ENCODE measurements at places on chromosomes 1 and 21.

DNA sequence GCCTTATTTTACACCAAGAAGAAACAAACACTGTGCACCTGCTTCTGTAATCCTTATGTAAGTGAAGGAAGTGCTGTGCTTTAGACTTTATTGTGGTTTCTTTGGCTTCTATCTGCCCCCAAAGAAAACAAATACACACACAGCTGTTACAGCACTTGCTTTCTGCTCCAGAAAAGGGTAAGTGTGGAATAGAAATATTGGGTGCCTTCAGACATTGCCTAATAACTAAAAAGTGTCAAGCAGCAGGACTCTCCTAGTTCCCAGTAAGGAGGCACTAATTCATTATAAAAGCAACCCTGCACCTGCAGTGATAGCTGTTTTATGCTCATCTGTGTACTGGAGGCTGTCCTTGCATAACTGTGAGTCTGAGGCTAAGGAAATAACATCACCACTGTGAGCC is 23.4 kb upstream of the PRRX1 start:
- no peak for DNase-seq

DNA sequence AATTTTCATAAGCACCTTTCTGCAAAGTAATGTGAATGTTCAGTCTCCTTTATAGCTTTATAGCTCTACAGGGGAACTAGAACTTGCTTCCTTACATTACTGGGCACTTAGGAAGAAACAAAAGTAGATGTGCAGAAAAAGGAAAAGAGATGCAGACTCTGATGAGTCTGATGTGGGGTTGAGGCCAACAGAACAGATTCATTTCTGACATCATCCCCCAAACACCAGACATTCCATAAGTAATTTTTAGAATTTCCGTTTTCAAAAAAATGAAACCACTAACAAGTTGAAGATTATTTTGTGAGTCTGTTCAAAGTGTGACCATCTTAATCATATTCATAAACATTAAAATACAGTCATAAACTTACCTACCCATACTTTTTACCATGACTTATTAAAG is 96.0 kb downstream of the NRIP1 start:
- no peak for DNase-seq

- no peak for DNase-seq
Observed at GRCh38 chr1:232902774-232903350, 47.5 kb upstream of the NTPCR start.

- DNase-seq = no peak
Observed at GRCh38 chr1:94549706-94550105, 8.1 kb upstream of the F3 start.

GRCh38 chr1:192552760-192553191 is 22.8 kb upstream of the RGS1 start:
- no peak for DNase-seq

- DNase-seq = no peak
Observed at GRCh38 chr1:58773406-58773840, 10.4 kb downstream of the JUN start.

GRCh38 chr1:238589843-238590435 is 699.2 kb upstream of the ZP4 start:
- no peak for DNase-seq

DNA sequence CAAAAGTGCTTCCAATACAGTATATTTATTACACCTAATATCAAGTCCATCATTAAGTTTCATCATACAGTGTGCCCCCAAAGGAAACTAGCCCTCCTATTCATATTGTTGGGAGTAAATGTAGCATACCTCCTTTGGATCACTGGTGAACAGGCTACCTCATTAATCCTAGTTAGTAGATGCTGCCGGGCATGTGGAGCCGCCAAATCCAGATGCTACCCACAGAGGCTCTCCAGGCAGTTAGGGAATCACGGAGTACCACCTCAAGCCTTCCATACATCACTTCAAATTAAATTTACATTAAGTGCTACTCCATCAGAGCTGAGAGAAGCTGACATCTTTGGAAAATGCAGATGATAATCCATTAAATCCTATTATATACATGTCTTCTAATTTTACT is 121.7 kb upstream of the FOXD3 start:
- no peak for DNase-seq

GRCh38 chr1:71294178-71294577 is 213.3 kb upstream of the ZRANB2 start:
- DNase-seq = no peak

DNA sequence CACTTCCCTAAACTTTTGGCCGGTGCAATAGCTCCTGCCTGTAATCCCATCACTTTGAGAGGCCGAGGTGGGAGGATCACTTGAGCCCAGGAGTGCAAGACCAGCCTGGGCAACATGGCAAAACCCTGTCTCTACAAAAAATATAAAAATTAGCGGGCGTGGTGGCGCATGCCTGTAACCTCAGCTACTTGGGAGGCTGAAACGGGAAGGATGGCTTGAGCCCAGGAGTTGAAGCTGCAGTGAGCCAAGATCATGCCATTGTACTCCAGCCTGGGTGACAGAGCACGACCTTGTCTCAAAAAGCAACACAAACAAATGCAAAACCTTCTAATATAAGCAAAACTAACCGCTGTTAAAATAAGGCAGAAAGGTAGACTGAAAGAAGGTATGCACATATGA is 25.9 kb downstream of the TMEM51 start:
- no peak for DNase-seq

- DNase-seq = no peak
Observed at GRCh38 chr21:39137248-39138178, 45.7 kb downstream of the PSMG1 start.

DNA sequence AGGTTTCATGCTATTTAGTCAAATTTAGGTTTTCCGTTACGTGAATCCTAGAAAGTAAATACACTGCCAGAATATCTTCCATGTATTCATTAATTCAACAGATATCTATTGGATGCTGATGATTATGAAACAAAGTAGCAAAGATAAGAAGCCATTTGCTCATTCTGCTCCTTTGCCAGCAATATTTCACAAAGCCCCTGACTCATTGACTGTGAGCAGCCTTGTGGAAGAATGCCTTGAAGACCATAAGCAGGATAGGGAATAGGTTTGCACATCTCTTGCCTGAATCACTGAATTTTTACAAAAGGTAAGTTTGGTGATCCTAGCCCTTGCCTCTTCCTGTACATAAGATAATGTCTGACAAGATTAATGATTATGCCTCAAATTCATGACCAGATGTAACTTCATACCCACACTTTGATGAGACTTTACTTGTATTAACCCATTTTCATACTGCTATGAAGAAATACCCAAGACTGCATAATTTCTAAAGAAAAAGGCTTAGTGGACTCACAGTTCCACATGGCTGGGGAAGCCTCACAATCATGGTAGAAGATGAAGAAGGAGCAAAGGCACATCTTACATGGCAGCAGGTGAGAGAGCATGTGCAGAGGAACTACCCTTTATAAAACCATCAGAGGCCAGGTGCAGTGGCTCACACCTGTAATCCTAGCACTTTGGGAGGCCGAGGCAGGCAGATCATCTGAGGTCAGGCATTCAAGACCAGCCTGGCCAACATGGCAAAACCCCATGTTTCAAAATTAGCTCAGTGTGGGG is 1.6 kb upstream of the PIGK start:
- no peak for DNase-seq

DNA sequence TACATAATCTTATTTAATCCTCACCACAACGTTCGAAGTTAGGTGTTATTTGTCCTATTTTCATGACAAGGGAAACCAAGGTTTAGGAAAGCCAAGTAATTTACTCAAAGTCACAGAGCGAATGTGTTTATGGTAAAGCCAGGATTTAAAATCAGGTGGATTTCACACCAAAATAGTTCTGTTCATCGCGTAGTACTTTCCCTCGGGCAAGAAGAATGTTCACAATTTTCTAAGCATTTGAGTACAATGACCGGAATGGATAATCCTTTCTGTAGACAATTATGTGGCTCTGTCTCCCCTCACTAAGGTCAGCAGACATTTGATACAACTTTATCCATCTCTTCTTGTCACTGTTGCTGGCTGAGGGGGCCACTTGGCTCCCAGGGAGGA is 204.2 kb downstream of the ST6GALNAC3 start:
- DNase-seq = no peak

DNA sequence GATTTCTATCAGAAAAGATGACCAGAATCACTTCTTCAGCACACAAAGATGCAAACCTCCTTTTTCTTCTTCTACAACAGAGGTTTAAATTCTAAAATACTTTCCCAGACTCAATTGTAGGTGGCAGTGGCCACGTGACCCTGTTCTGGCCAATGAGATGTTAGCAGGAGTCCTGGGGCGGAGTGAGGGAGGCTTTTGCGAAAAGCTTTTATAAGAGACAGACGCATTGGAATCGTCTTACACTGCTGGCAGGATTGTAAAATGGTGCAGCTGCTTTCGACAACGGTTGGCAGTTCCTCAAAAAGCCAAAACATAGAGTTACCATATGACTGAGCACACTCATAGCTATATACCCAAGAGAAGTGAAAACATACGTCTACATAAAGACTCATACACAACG is 87.0 kb upstream of the MAGI3 start:
- DNase-seq = no peak

GRCh38 chr1:22660716-22661241 is 7.7 kb downstream of the C1QB start:
- no peak for DNase-seq

DNA sequence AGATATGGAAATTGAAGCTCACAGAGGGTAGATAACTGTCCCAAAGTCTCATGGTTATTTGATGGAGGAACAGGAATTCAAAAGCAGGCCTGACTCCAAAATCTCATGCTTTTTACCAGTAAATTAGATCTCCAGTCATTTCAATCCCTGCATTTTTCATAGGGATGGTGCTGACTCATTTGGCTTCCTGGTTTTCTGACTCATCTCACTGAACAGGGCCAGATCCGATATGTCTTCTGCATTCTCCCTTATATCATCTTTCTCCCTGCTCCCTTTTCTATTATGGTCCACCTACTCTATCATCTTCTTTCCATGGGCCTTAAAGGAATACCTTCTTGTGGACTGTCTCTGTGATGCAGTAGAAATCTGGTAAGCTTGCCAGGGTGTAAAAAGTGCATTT is 187.2 kb downstream of the FGGY start:
- no peak for DNase-seq

DNA sequence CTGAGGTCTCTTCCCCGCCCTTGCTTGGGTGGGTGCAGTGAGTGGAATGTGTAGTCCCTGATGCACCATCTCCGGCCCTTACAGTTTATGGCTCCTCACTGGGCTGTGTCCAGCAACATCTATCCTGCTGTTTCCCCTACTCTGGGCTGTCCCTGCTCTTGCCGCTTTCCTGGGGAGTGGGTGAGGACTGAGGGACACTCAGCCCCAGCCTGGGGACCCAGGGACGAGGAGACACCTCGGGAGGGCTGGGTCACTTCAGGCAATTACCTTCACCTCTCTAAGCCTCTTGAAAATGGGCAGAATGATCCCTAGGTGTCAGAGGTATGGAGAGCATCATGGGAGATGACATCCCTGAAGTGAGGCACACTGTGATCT is 13.6 kb upstream of the LRP8 start:
- DNase-seq = no peak

- no peak for DNase-seq
Observed at GRCh38 chr1:115829023-115829674, 11.8 kb downstream of the NHLH2 start.

- DNase-seq = no peak
Observed at GRCh38 chr1:228374711-228375577, 31.7 kb downstream of the TRIM11 start.

GRCh38 chr21:46122237-46122671 is 24.3 kb downstream of the COL6A2 start:
- DNase-seq = no peak

GRCh38 chr1:232218955-232219865 is 410.7 kb downstream of the SIPA1L2 start:
- no peak for DNase-seq

GRCh38 chr1:39758556-39759435 is 12.4 kb downstream of the OXCT2 start:
- no peak for DNase-seq

GRCh38 chr1:241773991-241774390 is 74.0 kb upstream of the EXO1 start:
- no peak for DNase-seq

DNA sequence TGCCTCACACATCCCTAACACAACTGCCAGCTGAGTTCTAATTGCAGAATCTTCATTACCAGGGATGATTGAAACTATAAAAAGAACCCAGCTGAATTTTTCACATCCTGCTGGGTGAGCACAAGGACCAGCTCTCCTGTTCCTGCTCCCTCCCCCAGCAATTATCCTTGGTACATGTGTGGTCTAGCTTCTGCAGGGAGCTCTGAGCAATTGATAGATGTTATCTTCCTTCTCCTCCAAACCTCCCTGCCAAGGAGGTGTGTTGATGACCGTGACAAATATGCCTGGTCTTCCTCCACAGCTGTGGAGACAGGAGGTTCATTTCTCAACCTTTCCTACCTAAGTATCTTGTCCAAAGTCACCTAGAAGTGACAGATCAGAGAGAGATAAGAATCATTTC is 65.3 kb upstream of the MAN1A2 start:
- no peak for DNase-seq

GRCh38 chr1:31434979-31435378 is 22.0 kb downstream of the SERINC2 start:
- no peak for DNase-seq

- DNase-seq = no peak
Observed at GRCh38 chr1:208122612-208123358, 121.4 kb downstream of the PLXNA2 start.

GRCh38 chr1:91026777-91027176 is 4.9 kb upstream of the ZNF644 start:
- DNase-seq = no peak

- DNase-seq = no peak
Observed at GRCh38 chr1:170657275-170657853, 6.6 kb upstream of the PRRX1 start.

GRCh38 chr1:156766298-156767100 is 836 bp upstream of the PRCC start:
- no peak for DNase-seq

DNA sequence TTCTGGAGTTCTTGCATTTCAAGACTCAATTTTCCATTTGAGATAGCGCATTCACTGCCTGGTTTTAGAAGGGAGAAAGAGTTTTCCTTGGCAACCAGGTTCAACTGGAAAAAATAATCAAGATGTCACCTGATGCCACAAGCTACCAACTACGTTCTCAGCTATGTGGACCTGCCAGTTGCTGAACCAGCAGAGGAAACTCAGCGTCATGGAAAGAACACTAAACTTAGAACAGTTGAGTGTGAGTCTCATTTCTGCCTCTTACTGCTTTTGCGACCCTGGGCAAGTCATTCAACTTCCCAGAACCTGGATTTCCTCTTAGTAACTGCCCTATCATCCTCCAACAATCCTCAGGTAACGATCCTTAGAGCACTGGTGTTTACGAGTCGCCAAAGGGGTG is 373.0 kb upstream of the ESRRG start:
- DNase-seq = no peak
